ENCODE measurements at places on chromosomes 5 and 9.

GRCh38 chr5:175281714-175282113 lies 162.3 kb downstream of the DRD1 start:
- H3K4me3 ChIP-seq, result no peak overlapping the region
- no peak for DNase-seq
- no peaks in the 10 kb centered on the region for H3K36me3 ChIP-seq
- no peak overlapping the region for H3K27ac ChIP-seq

- H3K4me1 ChIP-seq, result peaks cover 17% of the 10 kb centered on the region
- no peak overlapping the region for H3K27ac ChIP-seq
- H3K27me3 ChIP-seq, result no peaks in the 10 kb centered on the region
- no peak overlapping the region for H3K4me3 ChIP-seq
- no peaks in the 10 kb centered on the region for H3K36me3 ChIP-seq
- no peak for DNase-seq
These were observed 52.4 kb downstream of the MEF2C start for GRCh38 chr5:88830567-88830966.

GRCh38 chr5:142015781-142016533 lies 3.1 kb upstream of the GNPDA1 start:
- peak overlapping the region; percentile 94 for H3K27ac ChIP-seq
- peak overlapping the region; percentile 81 for H3K4me3 ChIP-seq
- H3K36me3 ChIP-seq, result no peaks in the 10 kb centered on the region
- no peaks in the 10 kb centered on the region for H3K27me3 ChIP-seq
- DNase-seq, result no peak

DNA sequence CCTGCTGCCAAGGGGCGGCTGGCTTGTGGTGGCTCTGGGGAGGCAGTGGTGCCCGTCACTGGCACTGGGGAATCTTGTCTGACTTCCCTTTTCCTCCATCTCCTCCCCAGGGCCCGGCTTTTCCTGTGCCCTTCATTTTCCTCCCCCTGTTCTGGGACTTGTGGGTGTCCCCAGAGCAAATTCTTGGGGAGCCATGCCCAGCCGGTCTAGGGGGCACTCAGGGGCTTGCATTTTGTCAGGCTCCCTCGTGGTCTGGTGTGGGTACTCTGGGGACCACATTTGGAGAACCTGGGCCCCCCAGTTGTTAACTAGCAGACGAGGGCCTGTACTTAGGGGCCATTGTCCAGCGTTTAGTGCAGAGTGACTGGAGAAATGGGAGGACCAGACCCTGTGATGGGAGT lies 105.2 kb upstream of the IER5L start:
- H3K27me3 ChIP-seq, result no peaks in the 10 kb centered on the region
- H3K36me3 ChIP-seq, result no peaks in the 10 kb centered on the region
- H3K4me1 ChIP-seq, result no peaks in the 10 kb centered on the region
- no peak for DNase-seq
- no peak overlapping the region for H3K27ac ChIP-seq

GRCh38 chr9:16642421-16643109 lies 227.9 kb downstream of the BNC2 start:
- H3K36me3 ChIP-seq, result no peaks in the 10 kb centered on the region
- H3K4me3 ChIP-seq, result no peak overlapping the region
- no peaks in the 10 kb centered on the region for H3K27me3 ChIP-seq
- H3K27ac ChIP-seq, result no peak overlapping the region
- DNase-seq, result no peak
- no peaks in the 10 kb centered on the region for H3K4me1 ChIP-seq
